ENCODE measurements at places on chromosomes 7 and 10.

DNA sequence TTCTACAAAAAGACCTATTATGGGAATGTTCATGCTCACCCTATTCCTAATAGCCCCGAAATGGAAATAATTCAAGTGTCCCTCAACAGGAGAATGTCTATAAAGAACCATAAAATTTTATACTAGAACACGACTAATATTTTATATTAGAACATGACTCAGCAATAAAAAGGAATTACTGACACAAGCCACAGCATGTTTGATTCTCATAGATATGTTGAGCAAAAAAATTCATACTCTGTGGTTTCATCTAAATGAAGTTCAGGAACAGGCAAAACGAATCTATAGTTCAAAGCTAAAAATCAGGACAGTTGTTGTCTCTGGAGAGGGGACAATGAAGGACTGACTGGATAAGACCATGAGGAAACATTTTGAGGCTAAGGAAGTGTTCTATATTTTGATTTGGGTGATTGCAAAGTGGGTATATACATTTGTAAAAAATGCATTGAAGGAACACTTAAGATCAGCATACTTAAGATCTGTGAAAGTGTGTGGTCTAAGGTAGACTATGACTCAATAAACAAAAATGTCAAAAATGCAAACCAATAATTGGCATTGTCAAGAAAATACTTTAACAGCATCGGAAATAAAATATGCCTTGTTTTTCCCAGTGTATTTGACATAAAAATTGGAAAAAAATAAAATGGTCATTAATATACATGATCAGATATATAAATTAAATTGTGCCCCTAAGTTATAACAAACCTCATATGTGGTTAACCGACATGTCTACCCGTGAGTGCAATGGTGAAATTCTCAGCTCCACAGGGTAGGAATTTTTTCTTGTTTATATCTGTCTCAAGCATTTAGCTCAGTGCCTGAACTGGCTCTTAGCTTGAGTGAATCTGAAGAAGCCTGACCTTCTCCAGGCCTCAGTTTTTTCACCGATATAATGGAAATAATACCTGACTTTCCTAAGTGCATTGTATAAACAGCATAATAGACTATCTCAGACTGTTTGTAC, 124.9 kb upstream of the CTTNBP2 start:
- DNase-seq, result no peak

DNA sequence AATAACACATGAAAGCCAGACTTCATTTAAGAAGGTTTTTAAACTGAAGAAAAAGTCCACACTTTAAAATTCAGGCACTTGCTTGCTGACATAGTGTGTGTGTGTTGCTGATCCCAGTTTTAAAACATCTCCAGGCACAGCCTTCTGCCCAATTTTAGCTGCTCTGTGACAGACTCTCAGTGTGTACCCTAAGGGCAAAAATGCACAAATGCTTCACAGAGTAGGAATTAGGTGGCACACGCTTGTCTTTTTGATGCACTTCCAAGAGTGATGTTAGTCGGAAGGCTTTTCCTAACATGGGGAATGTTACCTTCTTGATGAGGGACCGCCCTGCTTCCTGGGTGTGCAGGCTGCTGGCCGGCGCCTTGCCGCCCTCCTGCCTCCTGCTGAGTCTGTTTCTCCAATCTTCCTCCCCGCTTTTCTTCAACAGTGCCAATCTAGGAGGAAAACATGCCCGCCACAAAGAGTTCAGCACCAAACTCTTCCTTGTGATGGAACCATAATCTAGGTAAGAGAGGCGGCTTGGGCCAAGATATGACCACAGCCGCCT, 122.3 kb downstream of the SVIL start:
- DNase-seq, result no peak

GRCh38 chr7:38744746-38745145, 113.6 kb upstream of the AMPH start:
- no peak for DNase-seq

GRCh38 chr7:93142127-93142526, 6.1 kb downstream of the SAMD9L start:
- DNase-seq, result no peak
